M059J (cell line): ENCODE measurements at places on chromosomes 16 and 17.

DNA sequence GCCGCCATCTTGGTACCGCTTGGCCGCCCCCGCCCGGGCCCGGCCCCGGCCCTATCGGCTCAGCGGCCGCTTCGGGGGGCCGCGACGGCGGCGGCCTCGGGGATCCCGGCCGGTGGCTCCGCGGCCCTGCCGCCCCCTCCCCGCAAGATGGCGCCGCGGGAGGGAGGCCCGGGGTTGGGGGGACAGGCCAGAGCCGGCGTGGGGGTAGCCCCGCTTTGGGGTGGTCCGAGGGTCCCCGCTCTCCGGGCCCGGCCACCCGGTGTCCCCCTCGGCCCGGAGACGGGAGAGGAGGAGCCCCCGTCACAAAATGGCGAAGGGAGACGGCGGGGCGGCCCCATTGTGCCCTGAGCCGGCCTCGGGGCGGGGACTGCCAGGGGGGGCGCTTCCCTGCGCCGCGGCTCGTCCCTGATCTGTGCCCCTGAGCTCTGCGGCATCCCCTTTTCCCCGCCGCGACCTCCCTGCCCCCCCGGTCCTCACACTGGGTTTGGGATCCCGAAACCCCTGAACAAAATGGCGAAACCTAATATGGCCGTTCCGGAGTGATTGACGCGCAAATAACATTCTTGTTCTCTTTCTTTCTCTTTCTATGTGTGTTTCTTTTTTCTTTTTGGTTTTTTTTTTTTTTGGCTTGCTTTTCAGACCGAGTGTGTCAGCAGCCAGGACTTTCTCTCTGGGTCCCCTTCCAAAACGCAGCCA lies 986 bp downstream of the HAPSTR1 start:
- DNase-seq: peak; percentile 38

GRCh38 chr16:81526935-81527334 lies 82.3 kb downstream of the CMIP start:
- no peak for DNase-seq

- peak; percentile 92 for DNase-seq
Observed at GRCh38 chr16:70576431-70577255, 53.0 kb downstream of the SF3B3 start.

- no peak for DNase-seq
Observed at GRCh38 chr17:83121921-83122820, 42.8 kb downstream of the METRNL start.

GRCh38 chr17:73872816-73873215 lies 228.6 kb upstream of the SDK2 start:
- no peak for DNase-seq

DNA sequence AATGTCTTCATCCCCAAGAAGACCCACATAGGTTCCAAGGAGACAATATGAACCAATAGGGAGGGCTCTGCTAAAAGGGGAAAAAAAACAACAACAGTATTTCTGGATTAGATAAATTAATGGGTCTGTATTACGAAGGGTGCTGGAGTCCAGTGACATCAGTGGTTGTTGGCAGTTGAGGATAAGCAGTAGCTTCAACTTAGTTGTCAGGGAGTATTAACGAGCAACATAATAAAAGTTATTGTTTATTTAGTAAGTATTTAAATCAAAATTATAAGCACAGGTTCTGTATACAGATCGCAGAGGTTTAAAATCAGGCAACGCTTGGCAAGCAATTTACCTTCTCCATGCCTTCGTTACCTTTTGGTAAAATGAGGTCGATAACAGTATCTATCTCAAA lies 7.6 kb upstream of the CACNG4 start:
- no peak for DNase-seq

- DNase-seq: no peak
Observed at GRCh38 chr17:75922173-75922961, 17.7 kb upstream of the MRPL38 start.

DNA sequence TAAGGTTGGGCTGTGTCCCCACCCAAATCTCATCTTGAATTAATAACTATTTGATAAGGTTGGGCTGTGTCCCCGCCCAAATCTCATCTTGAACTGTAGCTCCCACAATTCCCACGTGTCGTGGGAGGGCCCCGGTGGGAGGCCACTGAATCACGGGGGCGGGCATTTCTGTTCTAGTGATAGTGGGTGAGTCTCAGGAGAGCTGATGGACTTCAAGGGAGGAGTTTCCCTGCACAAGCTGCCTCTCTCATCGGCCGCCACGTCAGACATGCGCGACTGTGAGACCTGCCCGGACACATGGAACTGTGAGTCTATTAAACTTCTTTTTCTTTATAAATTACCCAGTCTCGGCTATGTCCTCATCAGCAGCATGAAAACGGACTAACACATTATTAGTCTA lies 44.9 kb upstream of the METRNL start:
- no peak for DNase-seq

DNA sequence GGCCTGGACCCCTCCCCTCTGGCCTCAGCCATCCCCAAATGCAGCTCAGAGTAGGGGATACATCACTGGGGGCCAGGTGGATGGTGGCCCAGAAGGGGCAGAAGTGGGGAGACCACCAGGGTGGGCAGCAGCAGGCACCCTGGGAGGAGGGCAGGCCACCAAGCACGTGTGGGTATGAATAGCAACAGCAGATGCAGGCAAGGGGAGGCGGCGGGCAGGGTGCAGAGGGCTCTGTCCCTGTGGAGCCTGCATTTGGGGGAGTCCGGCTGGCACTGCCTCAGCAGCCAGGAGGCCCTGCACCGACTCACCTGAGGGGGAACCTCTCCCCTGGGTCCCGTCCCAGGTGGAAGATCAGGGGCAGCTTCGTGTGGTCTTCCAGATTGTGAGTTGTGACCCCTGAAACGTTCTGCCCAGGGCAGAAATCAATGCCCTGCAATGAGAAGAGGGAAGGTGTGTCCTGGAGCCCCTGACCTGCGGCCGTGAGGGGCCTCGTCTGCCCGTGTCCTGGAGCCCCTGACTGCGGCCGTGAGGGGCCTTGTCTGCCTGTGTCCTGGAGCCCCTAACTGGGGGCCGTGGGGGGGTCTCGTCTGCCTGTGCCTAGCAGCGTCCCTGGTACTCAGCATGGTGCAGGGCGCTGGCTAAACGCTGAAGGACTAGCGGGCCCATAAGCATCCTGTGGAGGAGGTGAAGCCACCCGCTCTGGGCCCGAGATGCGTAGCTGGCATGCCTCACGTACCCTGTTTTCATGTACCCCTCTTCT lies 10.7 kb upstream of the APRT start:
- no peak for DNase-seq

DNA sequence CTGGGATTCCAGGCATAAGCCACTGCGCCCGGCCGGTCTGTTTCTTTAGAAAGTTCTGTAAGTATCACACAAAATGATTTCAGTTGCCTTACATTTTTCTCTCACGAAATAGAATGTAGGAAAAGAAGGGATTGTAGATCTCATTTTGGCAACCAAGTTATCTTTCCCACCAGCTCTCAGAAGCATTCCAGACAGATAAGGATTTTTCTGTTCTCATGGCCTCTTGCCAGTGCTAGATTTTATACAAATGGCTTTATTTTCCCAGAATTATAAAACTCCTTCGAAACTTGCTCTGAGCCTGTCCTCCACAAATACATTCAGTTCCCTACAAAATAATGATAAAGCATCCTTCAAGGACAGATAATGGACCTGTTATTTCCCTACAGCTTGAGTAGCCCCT lies 46.9 kb downstream of the LCMT1 start:
- no peak for DNase-seq
